ENCODE measurements at places on chromosomes 4 and X.
A peak's percentile ranks its signal among the peaks of the same experiment; 100 is the strongest.

GRCh38 chr4:162684998-162685397 is 481.7 kb downstream of the NAF1 start:
- no peak for DNase-seq

DNA sequence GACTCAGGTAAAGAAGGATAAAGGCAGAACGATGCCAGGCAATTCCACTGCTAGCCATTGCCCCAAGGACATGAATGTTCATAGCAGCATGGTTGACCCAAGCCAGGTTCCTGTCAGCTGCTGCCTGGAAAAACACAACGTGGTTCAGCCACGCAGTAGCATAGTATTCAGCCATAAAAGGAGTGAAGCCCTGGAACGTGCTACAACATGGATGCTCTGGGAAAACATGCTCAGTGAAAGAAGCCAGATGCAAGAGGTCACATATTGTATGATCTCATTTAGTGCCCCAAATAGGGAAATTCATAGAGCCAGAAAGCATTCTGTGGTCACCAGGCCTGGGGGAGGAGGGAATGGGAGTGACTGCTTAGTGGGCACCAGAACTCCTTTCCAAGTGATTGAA is 129.8 kb downstream of the GPR143 start:
- no peak for DNase-seq

DNA sequence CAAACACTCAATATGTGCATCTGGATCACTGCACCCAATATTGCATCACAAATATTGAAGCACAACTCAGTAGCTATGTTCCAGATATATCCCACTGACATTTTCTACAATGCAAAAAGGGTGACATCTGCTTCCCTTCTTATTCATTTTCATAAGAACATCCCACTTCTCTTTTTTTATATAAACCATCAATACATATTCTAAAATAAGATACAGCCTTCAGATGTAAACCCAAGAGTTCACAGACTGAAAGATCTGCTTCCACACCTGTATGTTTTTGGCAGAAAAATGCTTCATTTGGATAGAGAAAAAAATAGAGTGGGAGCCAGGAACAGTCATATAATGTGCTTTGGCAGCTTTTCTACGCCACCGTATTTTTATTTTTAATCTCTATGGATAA is 815.6 kb upstream of the ADGRL3 start:
- DNase-seq: no peak

GRCh38 chr4:95381843-95382580 is 166.8 kb downstream of the UNC5C start:
- DNase-seq: no peak

GRCh38 chr4:156038772-156039171 is 85.1 kb upstream of the CTSO start:
- no peak for DNase-seq

DNA sequence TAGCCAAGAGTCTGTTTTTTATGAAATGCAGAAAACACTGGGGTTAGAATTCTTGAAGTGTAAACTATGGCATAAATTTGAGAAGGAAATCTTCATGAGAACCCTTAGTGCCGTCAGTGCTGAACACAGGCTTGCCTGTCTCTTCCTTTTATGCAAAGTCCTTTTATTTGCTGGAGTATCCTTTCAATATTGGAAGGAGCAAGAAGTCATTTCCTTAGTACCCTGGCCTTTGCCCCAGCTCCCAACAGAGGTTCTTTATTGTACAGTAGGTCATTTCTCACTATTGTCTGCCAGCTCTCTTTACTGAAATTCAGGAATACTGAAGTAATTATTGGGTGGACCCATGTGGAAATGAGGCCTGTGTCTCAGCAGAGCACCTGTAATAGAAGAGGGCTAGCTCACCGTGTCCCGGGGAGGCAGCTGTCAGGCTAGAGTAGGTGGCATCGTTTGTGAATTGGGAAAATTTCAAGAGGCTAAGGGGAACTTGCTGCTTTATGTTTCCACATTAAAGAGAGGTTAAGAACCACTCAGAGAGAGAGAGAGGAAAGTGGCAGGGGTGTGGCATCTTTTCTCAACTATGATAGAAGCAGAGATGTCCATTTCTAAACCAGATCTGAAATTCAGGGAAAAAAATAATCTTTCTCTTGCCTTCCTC is 8.7 kb downstream of the FHDC1 start:
- no peak for DNase-seq

- no peak for DNase-seq
Observed at GRCh38 chr4:7772711-7773385, 166.8 kb downstream of the AFAP1 start.

DNA sequence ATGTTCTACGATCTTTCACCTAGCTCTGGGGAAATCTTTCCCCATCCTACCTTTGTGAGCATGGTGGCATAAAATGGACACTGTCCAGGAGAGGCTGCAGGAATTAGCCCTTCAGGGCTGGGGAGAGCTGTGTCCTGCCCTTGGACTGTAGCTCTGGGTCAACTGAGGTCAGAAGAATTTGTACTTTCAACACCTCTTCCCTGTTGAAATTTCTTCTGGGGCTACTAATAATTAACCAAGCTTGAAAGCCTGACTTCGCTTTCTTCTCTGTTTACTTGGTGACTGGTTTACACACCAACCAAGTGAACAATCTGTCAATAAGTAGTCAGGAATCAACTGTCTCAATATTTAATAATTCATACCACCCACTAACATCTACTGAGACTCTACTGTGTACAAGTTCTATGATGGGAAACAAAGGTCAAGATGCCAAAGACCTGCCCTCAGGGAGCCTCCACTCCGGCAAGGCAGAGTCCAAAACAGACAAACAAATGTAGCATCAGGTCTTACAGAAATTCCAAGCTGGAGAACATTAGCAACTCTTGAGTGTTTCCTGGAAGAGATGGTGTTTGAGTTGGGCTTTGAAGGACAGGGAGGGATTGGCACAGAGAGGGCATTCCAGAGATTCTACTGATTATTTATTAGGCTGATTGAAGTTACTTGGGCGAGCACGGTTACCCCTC is 113.1 kb downstream of the ENPP6 start:
- no peak for DNase-seq

GRCh38 chr4:95167805-95168204 is 381.0 kb downstream of the UNC5C start:
- DNase-seq: no peak

DNA sequence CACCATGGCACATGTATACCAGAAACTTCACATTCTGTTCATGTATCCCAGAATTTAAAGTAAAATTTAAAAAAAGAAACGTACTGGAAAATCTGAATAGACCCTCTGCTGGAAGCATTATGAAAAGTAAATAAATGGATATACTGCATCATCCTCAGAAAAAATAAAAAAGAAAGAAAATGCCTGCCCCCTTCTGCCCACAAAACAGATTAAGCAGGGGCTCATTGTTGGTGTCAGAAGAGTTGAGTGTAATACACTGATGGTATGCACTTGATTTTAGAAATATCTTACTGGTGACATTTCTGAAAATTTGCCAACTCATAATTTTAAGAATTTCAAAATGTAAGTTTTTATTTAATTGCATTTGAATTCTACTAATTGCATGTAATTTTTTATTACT is 77.8 kb downstream of the LRP2BP start:
- no peak for DNase-seq

DNA sequence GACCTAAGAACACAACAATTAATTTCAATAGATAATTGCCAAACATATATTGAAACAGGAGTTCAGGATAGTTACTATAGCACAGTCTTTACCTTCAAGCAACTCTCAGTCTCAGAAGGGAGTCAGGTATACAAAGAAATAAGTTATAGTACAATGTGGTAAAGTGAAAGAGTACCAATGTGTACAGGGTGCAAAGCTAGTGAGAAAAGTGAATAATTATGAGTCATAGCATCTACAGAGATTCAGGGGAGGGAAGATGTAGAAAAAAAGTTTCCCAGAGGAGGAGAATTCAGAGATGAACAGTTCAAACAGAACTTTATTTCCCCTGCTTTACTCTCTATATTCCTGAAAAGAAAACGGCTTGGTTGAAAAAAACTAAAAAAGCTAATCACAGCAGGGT is 22.7 kb upstream of the DKK2 start:
- DNase-seq: no peak

- no peak for DNase-seq
Observed at GRCh38 chr4:83613023-83613422, 77.1 kb downstream of the GPAT3 start.

- peak; percentile 18 for DNase-seq
Observed at GRCh38 chr4:146243141-146243882, 29.0 kb downstream of the REELD1 start.

- DNase-seq: no peak
Observed at GRCh38 chr4:67568820-67569219, 10.3 kb downstream of the STAP1 start.

DNA sequence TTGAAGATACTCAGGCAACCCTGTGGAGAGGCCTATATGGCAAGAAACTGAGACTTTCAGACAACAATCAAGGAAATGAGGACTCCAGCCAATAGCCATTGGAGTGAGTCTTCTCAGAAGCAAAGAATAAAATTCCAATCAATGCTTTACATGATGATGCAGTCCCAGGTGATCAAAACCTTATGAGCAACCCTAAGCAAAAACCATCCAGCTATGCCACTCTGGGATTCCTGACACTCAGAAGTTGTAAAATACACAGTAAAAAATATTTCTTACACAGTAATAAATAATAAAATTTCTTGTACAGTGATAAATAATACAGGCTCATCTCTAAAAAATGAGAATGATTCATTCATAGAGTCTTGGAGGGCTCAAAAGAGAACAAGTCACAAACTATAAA is 150.6 kb downstream of the IL15 start:
- DNase-seq: no peak

GRCh38 chr4:83894831-83895230 is 358.9 kb downstream of the GPAT3 start:
- DNase-seq: no peak

- no peak for DNase-seq
Observed at GRCh38 chr4:67883458-67883857, 344 bp downstream of the TMPRSS11D start.

- DNase-seq: no peak
Observed at GRCh38 chr4:105556206-105556605, 3.8 kb downstream of the ARHGEF38 start.

GRCh38 chr4:80336582-80336981 is 1.1 kb downstream of the CFAP299 start:
- DNase-seq: no peak

DNA sequence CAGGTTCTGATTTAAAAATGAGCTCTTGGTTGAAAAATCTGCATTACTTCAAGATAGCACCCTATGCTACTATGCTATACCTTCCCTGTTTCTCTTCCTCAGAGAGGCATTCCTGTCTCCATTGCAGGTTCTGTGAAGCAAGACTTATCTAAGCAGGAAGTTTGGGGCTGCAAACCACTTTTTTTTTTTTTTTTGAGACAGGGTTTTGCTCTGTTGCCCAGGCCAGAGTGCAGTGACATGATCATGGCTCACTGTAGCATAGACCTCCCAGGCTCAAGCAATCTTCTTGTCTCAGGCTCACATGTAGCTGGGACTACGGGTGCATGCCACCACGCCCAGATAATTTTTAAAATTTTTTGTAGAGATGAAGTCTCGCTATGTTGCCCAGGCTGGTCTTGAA is 4.0 kb upstream of the CCNG2 start:
- no peak for DNase-seq

DNA sequence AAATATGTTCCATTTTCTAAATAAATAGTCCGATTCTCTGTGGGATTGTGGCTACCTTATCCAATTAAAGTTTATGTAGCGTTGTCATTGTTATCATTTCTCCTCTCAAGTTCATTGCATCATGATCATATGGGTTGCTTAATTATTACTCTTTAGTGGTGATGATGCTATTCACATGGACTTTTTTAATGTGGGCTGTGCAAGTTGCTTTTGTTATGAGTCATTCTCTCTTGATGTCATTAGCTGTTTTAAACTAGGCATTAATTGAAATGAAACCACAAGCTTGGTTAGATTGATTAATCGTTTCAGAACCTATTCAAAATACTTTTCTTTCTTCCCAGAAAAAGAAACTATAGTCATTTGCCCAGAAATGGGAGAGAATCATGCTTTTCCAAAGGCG is 38.2 kb downstream of the NHS start:
- no peak for DNase-seq

DNA sequence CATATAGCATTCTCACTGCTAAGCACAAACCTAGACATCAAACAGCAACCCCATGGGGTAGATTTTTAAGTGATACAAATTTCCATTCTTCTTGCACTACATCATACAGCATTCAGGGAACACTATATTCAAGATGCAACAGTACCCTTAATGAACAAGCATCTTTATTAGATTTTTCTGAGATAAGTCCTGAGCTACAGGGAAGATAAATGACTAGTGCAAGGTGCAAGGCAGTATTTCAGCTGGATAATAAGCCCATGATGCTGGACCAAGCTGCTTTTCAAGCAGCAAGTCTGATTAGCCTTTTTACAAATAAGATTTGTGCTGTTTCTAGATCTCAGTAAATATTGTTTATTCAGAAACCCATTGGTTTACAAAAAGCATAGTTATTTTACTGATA is 192.6 kb upstream of the ATOH1 start:
- no peak for DNase-seq

- no peak for DNase-seq
Observed at GRCh38 chrX:12955882-12956703, 18.8 kb upstream of the TMSB4X start.

DNA sequence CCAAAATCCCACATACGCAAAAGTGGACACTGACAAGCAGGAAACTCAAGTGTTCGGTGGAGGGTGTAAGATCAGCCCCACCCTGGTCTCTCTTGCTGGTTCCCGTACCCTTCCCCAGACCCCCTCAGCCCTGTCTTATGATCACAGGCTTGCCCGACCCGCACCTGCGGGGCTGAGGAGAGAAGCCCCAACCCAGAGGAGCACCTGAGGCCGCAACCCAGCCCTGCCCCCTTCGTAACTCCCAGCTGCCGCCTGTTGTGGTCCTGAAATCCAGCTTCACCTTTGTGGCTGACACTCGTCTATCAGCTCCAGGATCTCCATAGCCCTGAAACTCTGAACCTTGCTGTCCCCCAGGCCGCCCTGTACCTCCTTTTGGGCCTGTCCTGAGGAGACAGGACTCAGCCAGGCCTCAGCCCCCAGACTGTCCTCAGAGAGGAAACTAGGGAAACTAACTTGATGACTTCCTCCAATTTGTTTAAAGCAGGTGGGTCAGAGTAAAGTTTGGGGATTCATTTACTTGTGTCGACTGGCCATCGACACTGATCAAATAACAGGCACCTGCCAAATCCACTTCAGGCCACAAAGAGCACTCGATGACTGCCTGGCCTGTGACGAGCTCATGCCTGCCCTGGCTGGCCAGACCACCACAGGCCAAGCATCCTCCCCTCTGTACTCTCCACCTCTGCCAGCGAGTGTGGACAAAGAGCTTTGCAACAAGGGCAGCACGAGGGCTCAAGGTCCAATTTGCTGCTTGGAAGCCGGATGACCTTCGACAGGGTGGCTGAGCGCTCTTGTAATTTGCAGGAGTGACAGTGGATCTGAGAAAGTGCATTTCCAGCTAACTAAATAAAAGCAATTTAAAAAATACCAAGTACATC is 19.3 kb downstream of the DCTD start:
- no peak for DNase-seq
